ENCODE measurements at places on chromosomes 5 and 9. TPM values are rescaled to one million over a fixed set of nuclear protein-coding genes. Genes with fewer than 3 reads are reported as not detected.

The CDC42SE2 gene
- 11.0 TPM for total RNA-seq

The TAF11L7 gene
- not detected for total RNA-seq

The ROR2 gene
- total RNA-seq, result 6.1 TPM

The RASGRF2 gene
- 4.8 TPM for total RNA-seq

The PCDHGA7 gene
- total RNA-seq, result 1.2 TPM

The OTP gene
- not detected for total RNA-seq

The FAM81B gene
- not detected for total RNA-seq

The LECT2 gene
- total RNA-seq, result not detected

The PCDHB14 gene
- 6.4 TPM for total RNA-seq

The PCA3 gene
- total RNA-seq, result 0.45 TPM

The SOWAHA gene
- not detected for total RNA-seq

The IFNA2 gene
- total RNA-seq, result not detected

The PCDHGA6 gene
- total RNA-seq, result 4.4 TPM

The NIPBL gene
- total RNA-seq, result 39.3 TPM

The CBY3 gene
- total RNA-seq, result not detected

The G3BP1 gene
- total RNA-seq, result 68.7 TPM

The SLC9A3 gene
- 142 TPM for total RNA-seq

The KIF4B gene
- not detected for total RNA-seq

The RAD50 gene
- total RNA-seq, result 60.4 TPM

The NRG2 gene
- 0.37 TPM for total RNA-seq

The FOXD1 gene
- total RNA-seq, result not detected

The IL4 gene
- total RNA-seq, result not detected

The BSPRY gene
- 16.0 TPM for total RNA-seq

The SLC36A3 gene
- total RNA-seq, result not detected

The CDC25C gene
- total RNA-seq, result not detected

The GRM6 gene
- not detected for total RNA-seq

The ALDH1A1 gene
- 187 TPM for total RNA-seq

The FOXD4L6 gene
- total RNA-seq, result not detected

The IL7R gene
- total RNA-seq, result 7.6 TPM

The PRRT1B gene
- not detected for total RNA-seq

The FBP2 gene
- total RNA-seq, result not detected

The ZDHHC21 gene
- 14.5 TPM for total RNA-seq

The OR4F3 gene
- not detected for total RNA-seq

The AP3B1 gene
- total RNA-seq, result 81.0 TPM

The SREK1IP1 gene
- 12.2 TPM for total RNA-seq

The UBE2QL1 gene
- total RNA-seq, result 0.58 TPM

The SIGMAR1 gene
- 41.5 TPM for total RNA-seq

The RETREG1 gene
- total RNA-seq, result 50.7 TPM

The PGM5 gene
- 33.9 TPM for total RNA-seq
